ENCODE measurements at places on chromosomes 3 and 15.

DNA sequence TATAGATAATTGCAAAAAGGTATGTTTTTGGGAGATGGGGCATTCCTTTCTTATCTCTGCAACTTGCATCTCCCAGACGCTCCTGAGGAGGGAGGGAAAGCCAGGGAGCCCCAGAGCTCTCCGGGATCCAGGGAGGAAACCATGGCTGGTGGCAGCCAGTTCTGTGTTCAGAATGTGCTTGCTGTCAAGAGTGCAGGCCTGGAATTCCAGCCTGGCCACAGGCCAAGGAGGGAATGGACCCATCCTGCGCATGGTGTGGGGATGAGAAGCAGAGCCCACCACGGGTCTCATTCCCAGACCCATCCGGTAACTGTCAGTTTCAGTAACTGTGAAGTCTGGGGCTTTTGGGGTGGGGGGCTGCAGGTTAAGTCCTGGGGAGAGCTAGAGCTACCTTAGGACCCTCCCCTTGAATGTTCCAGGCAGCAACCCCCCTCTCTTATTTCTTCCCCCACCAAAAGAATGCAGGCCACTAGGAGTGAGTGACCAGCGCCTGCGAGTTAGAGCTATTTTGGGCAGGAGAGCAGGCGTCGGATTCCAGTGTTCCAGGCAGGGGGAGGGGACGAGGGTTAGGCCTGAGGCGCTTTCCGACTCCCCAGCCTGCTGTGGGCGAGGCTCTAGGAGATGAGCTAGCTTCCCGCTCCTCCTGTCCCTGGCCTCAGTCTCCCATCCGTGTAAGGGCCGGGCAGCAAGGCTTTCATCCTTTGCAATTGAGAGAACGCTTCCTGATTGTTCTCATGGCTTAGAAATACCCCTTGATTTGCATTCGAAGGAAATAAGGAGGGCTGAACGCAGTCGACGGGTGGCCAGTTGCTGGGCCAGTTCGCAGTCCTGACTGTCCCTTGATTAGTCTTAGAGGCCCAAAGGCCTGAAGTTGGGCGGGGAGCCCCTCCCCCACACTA lies 781 bp upstream of the DAG1 start:
- DNase-seq, result no peak

- DNase-seq, result no peak
Observed at GRCh38 chr3:132332508-132332907, 15.3 kb downstream of the ACP3 start.

DNA sequence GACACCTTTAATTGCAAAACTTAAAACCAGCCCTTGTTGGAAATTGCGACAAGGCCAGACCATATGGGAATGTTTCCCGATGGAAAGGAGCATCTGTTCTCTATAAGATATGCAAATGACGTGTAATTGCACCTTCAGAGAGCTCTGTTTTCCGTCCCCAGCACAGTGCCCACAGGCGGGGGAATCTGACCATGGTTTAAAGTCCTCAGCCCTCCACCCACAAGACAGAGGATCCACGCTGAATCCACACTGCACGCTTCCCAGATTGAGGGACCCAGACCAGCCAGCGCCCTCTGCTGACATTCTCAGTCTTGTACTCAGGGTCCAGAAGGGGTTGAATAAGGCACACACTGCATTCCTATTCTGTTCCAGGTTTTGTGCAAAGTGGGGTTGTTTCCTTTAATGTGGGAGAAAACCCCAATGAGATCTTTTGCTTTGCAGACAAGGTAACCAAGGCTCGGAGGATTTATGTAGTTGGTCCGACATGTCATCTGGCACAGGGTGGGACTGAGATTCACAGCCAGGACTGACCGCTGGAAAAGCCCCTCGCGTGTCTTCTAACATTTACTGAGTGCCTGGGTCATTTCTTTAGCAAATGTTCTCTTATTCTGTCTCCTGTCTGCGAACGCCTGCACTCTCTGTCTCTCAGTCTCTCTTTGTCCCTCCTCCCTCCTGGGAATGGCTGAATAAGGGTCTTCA lies 36.8 kb upstream of the KLHL25 start:
- DNase-seq, result no peak

DNA sequence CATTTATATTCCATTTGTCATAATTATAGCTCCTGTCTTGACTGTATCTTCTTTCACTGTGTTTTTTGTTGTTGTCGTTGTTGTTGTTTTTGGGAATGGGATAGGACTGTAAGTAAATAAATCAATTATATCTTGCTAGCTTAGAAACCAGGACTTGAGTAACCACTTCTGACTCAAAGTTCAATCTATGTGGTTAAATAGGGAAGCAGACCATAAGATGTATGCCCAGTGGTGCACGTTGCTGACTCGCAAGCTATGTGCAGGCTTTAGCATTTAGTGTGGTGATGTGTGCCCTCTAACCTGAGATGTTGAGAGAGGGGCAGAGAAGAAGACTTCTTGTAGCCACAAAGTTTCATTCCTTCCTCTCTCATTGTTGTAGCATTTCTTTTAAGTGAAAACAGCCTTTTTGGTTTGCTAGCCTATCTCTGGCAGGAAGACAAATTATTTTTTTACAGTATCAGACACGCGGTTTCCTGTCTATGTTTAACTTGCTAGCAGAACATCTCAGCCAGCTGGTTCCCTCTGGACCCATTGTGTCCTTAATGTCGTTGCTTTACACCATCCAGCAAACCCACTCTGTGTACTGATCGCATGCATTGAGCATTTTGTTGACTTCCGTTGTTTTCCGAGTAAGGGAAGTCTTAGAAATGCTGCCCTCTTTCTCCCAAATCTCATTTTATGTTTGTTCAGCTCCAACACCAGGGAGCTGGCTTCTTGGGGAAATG lies 52.1 kb downstream of the TGFBR2 start:
- no peak for DNase-seq

GRCh38 chr3:72174890-72175289 lies 389.9 kb upstream of the PROK2 start:
- DNase-seq, result no peak

- DNase-seq, result no peak
Observed at GRCh38 chr3:117263745-117264144, 554.2 kb downstream of the TUSC7 start.

DNA sequence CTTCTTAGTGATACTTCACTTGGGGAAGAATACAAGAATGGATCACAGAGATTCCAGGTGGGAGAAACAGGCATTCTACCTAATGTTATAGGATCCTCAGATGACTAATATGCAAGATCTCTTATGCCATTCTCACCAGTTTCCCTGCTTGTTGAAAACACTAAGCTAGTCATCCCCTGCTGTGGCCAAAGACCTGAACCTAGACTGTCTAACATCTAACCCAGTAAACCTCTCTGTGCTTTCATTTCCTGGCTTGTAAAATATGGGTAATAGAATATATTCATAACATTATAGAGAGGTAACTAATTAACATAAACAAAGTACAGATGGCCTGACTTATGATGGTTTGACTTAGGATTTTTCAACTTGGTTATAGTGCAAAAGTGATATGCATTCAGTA lies 776.3 kb downstream of the TUSC7 start:
- DNase-seq, result no peak

DNA sequence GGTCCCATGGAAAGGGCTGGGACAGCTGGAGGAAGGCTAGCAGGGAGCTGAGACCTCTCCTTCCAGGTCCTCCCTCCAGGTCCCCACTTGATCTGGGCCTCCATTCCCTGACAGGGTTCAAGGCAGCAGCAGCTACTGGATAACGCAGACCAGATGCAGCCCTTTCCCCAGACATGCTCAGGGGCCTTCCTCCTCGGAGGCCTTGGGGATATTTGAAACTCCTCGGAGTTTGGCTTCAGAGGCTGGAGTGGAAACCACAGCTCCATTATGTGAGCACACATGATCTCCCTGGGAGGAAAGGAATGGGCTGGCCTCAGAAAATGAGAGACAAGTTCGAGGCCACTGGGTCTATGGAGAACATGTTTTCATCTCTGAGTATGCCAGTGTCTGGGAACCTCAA lies 119.3 kb downstream of the SMAD6 start:
- no peak for DNase-seq

GRCh38 chr15:85571780-85572179 lies 191.4 kb downstream of the AKAP13 start:
- no peak for DNase-seq

- no peak for DNase-seq
Observed at GRCh38 chr15:77548589-77549557, 83.8 kb downstream of the LINGO1 start.

- no peak for DNase-seq
Observed at GRCh38 chr15:74964794-74965193, 8.2 kb upstream of the RPP25 start.

DNA sequence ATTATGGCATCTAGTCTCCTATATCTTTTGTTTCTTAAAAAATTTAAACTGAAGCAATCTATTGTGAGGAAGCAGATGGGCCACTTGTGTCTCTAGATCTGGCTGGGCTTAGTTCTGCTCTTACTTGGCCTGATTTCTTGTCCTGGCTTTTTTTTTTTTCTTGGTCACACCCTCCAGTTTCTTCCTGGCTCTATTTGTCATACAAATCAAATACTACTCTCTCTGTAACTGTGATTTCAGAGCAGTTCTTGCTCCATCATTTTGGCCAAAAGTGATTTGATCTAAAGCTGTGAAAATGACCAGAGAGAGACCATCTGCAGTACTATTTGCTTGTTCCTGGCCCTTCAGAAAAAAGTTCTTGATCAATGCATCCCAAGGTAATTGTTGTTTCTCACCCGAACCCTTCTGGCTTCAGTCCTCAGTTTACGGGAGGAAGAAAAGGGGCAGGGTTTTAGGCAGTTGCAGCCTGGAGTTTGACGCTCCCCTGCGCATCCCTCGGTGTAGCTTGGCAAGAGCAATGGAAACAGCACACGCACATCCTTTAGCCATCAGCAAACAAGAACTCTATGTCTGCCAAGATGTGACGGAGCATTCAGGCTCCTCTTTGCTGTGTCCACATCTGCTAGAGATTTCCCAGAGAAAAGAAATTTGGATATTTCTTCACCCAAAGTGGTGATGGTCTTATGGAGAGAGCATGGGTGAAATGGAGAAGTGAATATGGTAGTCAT lies 31.6 kb downstream of the CHST2 start:
- DNase-seq, result no peak

DNA sequence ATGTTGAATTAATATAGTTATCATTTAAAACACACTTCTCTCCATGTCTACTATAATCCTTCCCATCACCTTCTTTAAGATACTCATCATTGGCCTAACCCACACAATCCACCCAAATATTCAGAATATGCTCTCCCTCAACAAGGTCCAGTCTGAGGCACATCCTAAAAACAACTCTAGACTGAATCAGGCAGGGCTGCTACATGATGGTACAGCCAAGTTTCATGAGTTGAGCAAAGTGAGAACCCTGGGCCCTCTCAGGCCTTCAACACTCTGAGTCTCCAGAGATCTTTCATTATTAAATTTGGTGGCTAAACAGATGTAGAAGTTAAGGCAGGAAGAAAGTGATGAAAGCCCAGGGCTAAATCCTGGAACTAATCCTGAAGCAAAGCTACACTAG lies 16.2 kb downstream of the ZNF148 start:
- no peak for DNase-seq

DNA sequence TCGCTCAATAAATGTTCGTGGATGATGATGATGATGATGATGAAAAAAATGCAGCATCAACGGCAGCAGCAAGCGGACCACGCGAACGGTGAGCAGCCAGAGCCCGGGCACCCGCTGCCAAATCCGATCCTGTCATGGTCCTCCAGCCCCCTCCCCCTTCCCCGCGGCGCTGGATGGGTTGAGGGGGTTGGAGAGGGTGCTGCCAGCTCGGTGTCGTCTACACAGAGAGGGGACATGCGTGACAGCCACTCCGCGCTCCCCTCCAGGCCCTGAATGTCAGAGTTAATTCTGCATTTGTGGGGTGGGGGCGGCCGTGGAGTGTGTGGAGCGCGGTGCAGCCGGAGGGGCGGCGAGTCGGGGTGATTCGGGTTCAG lies 722 bp downstream of the CACNA1D start:
- no peak for DNase-seq

GRCh38 chr15:85785887-85786780 lies 8.6 kb downstream of the KLHL25 start:
- no peak for DNase-seq

DNA sequence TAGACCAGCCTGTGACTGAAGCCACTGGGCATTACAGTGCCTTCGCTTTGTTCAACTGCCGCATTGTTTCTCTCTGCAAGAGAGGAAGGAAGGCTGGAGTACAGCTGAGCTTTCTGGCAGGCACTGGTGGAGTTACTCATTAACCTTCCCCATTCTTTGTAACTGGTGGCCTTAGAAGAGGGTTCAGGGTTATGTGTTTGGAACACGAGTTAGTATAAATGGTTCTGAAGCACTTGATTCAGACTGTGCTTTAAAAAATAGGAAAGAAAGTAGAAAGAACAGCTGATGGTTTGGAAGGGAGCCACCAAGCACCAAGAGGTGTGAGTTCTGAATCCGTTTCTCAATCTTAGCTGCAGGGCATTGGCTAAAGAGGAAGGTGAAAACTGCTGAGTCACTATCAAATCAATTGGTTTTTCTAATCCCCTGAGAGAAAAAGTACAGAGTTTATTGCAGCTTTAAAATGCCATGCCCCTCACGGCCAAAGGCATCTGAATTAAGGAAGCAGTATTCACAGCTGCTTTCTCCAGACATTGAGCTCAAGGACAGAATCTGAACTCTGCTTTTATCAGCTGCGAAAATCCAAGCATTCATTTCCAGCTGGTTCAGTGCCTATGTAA lies 3.6 kb downstream of the HGD start:
- DNase-seq, result no peak

DNA sequence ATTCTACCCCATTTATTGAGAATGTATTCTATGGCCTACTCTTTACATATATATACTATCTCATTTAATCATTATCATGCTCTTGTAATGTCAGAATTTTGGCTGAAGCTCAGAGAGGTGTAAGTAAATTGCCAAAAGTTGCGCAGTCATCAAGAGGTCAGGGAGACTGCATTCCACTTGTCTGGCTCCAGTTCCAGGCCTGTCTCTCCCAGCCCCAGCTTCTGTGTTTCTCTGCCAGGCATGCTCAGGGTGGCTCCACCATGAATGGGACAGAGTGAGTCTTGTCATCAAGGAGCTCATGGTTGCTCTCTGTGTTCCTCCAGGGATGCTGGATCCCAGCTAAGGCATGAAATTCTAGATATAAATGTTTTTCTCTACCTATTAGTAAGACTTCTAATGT lies 635.1 kb upstream of the MDFIC2 start:
- no peak for DNase-seq

- DNase-seq, result no peak
Observed at GRCh38 chr15:74770211-74770903, 11.5 kb upstream of the CSK start.

DNA sequence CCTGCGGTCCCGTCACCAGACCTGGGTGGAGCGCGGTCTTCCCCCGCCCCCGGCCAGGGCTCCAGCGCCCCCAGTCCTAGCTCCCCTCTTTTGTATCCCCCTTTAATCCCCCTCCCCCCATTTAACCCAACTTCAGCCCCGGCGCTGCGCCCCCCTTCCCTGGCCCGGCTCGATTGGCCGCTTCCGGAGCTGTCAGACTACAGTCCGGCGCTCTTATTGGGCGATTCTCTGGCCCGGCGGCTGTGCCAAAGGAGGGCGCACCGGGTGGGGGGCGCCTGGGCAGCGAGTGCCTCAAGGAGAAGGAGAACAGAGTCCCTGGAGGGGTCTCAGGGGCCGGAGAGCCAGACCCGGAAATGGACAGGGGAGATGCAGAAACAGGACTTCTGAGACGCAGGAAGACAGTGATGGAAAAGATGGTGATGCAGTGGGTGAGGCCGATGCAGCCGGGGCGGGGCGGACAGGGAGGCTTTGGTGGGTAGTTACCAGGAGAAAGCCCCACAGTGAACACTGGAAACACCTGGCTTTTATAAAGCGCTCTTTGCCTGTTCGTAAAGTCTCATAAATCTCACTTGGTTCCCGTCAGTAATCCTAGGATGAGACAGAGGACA lies 1.2 kb upstream of the ADCY5 start:
- DNase-seq, result no peak
